ENCODE measurements at places on chromosomes 2 and 18.

DNA sequence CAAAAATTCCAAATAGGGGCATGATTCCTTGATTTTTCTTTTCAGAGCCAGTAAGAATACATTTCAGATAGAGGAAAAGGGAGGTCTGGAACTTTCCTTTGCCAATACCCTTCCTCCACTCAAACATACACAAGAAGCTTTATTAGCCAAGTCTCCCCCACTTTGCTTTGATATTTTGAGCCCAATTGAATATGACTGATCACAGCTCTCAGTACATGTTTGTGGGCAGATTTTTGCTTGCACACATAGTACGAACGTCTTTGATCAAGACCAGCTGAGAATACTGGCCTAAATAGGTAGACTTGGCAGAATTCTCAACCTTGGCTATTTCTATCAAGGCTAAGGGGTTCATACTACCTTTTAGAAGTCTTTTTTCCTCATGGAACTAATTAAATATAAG, 148.8 kb upstream of the PGAP1 start:
- DNase-seq = no peak

GRCh38 chr18:40356168-40356567, 1598.9 kb upstream of the PIK3C3 start:
- no peak for DNase-seq

DNA sequence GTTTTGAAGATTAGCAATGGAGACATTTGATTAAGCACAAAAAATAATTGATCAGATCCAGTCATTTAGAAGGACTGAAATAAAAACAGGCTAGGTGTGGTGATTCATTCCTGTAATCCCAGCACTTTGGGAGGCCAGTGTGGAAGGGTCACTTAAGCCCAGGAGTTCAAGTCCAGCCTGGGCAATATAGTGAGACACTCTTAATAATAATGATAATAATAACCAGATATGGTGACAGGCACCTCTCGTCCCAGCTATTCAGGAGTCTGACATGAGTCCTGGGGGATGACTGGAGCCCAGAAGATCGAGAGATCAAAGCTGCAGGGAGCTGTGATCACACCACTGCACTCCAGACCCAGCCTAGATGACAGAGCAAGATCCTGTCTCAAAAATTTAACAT, 3.5 kb upstream of the FN1 start:
- DNase-seq = no peak

DNA sequence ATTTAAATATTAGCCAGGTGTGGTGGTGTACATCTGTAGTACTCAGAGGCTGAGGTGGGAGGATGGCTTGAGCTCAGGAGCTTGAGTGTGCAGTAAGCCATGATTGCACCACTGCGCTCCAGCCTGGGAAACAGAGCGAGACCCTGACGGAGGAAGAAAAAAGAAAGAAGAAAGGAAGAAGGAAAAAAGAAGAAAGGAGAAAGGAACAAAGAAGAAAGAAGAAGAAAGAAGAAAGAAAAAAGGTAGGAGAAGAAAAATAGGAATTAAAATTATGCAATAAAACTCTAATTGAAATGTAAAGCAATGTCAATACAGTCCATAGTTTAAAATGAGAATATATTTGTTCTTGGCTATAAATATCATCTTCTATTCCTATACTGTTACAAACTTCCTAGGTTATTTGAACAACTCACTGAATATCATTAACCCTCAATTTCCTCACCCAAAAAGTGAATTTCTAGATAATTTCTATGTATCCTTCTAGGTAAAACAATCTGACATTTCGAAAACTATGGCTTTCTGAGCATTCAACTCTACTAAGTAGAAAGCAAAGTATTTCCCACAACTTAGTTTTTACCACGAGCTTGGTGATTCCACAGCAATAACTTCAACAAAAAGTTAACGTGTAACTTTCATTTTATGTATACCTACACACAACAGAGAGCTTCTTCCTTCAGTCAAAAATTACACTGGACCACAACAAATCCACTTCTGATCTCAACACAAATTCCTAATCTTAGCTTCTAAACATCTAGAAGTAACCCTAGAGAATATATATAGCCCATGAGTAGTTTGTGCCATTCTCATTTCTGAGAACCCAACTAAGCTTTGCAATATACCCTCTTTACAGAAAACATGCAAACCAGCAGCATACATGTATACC, 19.7 kb downstream of the LPIN2 start:
- no peak for DNase-seq

- DNase-seq = no peak
Observed at GRCh38 chr2:125168442-125168841, 1143.4 kb downstream of the CNTNAP5 start.

DNA sequence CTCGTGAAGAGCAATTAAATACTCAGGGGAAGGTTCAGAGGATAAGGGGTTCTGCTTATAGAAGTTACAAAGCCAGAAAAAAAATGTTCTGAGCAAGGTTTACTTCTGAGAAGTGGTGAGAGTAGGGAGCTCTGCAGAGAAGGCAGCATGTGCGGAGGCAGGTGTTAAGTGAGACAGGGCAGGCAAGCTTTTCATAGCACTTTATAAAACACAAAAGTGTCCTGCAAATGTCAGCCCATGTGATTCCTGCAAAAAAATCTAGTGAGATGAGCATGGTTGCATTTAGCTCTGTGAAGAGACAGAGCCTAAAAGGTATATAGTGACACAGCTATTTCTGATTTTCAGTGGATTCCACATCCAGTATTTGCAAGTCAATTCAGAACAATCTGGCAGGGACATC, 223.8 kb upstream of the SYT4 start:
- no peak for DNase-seq

- no peak for DNase-seq
Observed at GRCh38 chr2:191043438-191043837, 29.5 kb upstream of the STAT1 start.

DNA sequence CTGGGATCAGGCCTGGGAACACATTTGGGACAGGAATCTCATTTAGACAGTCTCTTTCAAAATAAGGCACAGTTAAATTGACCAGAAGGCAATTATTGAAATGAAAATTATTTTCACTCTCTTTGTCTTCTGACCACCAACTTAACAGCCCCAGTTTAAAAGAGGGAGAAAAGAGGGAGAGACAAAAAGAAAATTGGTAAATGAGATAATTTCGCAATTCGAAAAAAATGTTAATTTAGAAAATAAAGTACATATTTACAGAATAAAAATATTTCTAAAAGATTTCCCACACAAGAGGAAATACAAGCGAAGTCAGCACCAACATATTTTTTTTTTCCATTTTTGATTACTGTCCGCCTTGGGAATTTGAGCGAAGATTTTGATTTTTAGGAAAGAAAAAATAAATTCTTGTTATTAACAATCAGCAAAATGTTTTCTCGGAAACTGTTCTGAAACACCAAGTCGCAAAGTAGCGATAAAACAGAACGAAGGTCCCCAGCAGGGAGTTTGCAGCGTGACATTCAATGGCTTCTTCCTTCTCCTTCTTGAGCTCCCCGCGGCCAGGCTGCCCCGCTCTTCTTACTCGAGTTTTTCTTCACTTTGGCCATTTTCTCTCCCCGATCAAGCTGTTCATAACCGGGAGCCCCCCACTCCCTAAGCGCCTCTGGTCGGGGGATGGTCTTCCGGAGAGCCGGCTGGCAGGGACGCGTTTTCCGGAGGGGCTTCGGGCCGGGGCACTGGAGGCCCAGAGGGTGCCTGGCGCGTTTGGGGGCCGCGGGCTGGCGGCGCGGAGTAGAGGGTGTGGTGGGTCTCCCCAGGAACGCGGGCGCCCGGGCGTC, 5.0 kb downstream of the SP9 start:
- no peak for DNase-seq

DNA sequence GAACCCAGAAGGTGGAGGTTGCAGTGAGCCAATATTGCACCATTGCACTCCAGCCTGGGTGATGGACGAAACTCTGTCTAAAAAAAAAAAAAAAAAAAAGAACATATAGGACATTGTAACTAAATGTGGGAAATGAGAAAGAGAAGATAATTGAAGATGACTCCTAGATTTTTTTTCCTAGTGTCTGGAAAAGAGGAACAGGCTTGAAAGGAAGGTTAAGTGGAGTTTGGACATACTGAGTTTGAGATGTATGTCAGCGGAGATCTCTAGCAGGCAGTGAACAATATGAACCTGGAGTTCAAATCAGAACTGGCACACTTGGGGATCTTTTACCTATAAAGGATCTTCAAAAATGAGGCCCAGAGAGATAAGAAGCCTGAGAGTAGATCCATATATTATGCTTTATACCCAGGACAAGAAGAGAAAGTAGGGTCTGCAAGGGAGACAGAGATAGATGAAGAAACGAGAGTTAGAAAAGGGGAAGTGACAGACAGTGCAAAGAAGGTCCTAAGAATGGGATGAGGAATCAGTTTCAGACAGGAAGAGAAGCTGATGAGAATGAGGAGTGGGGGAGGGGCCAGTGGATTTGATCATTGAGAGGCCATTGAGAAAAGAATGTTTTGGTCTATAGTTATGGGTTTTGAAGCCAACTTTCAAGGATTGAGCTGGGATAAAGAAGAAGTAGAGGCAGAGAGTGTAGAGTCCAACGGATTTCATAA, 46.9 kb upstream of the CD28 start:
- DNase-seq = no peak

DNA sequence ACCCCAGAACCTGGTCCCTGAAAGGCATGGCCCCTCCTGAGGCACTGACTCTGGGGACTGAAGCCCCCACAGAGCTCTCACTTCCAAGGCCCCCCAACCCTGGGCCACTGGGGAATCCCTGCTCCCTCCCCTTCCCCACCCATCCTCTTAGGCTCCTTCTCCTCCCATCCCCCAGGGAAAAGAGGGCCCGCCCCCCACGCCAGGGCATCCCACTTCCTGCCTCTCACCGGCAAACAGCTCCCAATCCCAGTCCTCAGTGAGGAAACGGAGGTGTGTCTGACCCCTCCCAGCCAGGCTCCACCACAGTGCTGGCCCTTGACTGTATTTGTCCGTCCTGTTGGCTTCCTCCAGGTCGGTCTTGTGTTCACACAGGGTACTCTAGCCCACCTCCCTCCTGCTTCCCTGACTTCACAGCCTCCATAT, 35.0 kb upstream of the PTMA start:
- no peak for DNase-seq

GRCh38 chr18:21548647-21549046, 51.9 kb downstream of the ESCO1 start:
- no peak for DNase-seq

- no peak for DNase-seq
Observed at GRCh38 chr2:187769437-187769836, 215.2 kb upstream of the TFPI start.

DNA sequence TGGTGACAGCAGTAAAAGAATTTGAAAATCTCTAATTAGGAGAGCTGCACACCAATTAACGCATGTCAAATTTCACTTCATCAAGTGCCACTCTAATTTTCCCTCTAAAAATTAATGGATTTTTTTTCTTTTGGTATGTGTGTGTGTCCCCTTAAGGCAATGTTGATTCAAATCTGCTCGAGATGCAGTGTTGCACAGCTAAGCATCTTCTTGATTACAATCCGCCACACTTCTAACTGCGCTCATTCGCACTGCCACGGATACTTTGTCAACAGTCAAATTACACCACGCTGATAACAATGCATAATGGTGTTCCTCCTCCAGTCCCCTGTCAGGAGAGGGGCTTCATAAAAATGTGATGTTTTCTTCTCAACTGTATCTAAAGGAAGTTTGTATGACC, 261.4 kb downstream of the MEIS1 start:
- DNase-seq = no peak

- DNase-seq = no peak
Observed at GRCh38 chr2:81984969-81985637, 1680.6 kb upstream of the LRRTM1 start.

DNA sequence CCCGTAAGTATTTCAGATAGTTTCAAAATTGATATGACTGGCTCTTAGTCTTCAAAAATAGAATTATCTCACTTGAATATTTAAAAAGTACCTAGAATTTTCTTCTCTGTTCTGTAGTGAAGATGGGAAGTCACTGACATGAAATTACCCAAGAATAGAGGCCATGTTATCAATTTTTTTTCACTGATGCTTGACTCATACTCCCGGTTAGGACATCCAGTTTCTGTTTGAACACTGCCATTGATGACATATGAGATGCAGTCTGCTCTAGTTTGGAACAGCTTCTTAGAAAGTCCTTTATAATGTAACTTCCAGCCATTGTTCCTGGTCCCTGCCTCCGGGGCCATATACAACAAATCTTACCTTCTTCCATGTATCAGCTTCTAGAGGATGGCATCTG, 26.0 kb downstream of the MAP3K20 start:
- DNase-seq = no peak

DNA sequence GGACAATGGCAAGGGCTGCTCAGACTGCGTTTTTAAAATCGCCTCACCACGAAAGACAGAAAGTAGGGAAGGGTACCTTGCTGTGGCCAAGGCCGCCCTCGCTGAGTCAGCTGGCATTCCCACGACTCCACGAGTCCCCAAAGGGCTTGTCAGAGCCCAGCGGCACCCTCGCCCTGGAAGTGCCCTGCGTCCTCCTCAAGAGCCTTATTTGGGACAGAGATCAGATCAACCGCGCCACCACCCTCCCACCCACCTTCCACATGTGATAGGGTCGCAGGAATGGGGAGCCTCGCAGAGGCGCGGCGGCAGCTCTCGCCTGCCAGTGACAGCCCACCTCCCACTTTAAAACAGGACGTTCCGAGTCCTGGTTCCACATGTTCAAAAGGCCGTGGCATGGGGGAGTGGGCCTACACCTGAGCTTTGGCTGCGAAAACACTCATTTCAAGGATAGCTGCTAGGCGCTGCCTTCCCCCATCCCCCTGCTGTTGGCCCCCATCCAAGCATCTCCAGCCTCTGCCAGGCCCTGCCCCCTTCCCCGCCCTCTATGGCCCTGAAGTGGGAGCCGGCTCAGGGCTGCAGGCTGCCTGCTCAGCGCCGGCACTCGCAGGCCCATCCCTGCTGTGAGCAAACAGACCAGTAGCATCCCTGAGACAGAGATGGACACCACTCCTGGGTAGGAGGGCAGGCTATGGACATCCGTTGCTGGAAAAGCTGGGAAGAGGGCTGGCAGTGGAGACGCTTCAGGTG, 38.1 kb upstream of the ARHGEF4 start:
- DNase-seq = no peak

- no peak for DNase-seq
Observed at GRCh38 chr2:143901185-143901842, 618.6 kb downstream of the ZEB2 start.

DNA sequence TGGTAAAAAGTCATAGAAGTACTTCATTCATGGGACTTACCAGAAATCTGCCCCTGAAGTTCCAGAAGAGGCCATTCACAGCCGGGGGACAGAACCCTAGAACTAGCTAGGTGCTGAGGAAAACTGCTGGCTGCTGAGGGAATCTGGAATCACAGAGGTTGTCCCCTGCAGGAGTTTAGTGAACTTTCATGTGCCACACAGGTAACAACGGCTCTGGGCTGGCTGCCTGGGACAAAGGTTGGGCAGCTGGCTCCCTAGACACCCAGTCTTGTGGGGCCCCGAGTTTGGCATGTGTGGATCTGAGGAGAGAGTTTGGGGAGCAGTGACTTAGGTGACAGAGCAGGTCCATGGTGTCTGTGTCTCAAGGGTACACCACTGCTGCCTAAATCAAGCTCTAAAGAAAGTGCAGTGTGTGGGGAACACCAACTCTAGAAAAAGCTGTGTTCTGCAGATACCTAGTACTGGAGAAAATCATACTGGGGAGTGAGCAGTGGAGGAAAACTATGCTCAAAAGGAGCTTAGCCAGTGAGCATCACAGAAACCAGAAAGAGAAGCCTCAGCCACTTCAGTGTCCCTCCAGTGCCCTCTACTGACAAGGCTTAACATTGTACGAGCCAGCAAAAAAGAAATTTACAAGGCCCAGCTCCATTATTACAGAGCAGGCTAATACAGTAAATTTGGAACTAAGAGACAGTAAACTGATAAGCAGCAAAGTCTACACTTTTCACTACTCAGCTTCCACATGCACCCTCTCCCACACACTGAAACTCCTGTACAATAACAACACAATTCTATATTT, 15.2 kb downstream of the GALNT3 start:
- DNase-seq = no peak
